Psoas muscle (tissue), 8 donors: ENCODE measurements at places on chromosomes 3 and 15. TPM values are rescaled to one million over a fixed set of nuclear protein-coding genes. Genes with fewer than 3 reads are reported as not detected.

ABHD17C gene
- total RNA-seq = 1.5 TPM

STX19 gene
- total RNA-seq = not detected

ITGA11 gene
- 0.52 TPM for total RNA-seq

GRCh38 chr15:81085213-81085612, 48.9 kb upstream of the CFAP161 start:
- DNase-seq = no peak
- no peaks in the 10 kb centered on the region for H3K27me3 ChIP-seq
- H3K36me3 ChIP-seq = no peaks in the 10 kb centered on the region
- H3K27ac ChIP-seq = no peak overlapping the region

DNA sequence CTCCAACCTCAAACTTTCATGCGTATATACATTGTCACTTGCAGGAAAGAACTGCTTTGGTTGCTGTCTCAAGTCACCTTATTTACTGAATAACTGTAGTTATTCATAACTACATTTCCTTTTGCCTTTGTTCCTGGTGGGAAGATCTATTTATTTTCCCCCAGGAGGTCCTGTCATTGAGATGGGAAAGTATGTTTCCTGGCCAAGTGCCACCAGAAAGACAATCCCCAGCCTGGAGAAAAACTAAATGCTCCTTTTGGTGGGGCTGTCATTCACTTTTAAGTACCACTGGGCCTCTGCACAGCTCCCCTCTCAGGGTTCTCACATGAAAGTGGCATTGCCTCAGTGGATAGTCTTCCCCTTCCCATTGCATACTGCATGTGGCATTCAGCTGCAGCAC, 59.8 kb downstream of the LRRC3B start:
- no peaks in the 10 kb centered on the region for H3K36me3 ChIP-seq
- no peak overlapping the region for H3K4me3 ChIP-seq
- H3K27ac ChIP-seq = no peak overlapping the region
- DNase-seq = no peak
- no peaks in the 10 kb centered on the region for H3K4me1 ChIP-seq
- no peaks in the 10 kb centered on the region for H3K27me3 ChIP-seq
